ENCODE measurements at places on chromosomes 5 and 9. TPM values are rescaled to one million over a fixed set of nuclear protein-coding genes. Genes with fewer than 3 reads are reported as not detected.
A peak's percentile ranks its signal among the peaks of the same experiment; 100 is the strongest.

LIX1 gene
- 0.26 TPM for total RNA-seq

DNA sequence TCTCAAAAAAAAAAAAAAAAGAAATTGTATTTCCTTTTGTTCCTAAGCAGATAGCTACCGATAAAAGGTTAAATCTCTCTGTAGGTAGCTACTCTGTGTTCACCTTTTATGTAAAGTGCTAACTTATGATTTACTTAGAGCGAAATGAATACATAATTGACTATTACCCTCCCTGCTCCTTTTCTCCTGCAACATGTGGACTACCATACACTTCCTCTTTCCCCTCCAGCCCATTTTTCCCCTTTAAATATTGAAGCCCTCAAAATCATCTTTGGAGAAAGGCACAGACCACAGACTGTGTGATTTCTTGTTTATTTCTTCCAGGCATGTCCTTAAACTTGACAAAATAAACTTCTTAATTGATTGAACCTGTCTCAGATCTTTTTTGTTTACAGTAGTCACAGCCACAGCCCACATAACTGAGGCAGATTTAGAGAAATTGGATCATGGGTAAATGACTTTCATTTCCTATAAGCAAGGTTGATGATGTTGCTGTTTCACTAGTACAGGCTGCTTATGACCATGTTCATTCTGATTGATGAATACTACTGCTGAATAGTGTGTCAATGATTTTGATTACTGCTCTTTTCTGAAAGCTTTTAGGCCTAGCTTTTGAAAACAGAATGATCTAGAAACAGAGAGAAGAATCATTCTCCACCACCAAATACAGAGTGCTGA is 59.2 kb downstream of the PHAX start:
- no peak overlapping the region for H3K4me3 ChIP-seq
- no peaks in the 10 kb centered on the region for H3K36me3 ChIP-seq
- DNase-seq, result no peak
- no peaks in the 10 kb centered on the region for H3K27me3 ChIP-seq
- H3K27ac ChIP-seq, result no peak overlapping the region
- peaks cover 6% of the 10 kb centered on the region for H3K4me1 ChIP-seq

GRCh38 chr5:54883374-54884194 is 101.8 kb downstream of the ESM1 start:
- H3K4me1 ChIP-seq, result peaks cover 3% of the 10 kb centered on the region
- no peaks in the 10 kb centered on the region for H3K36me3 ChIP-seq
- DNase-seq, result peak; percentile 81
- H3K27me3 ChIP-seq, result peaks cover 10% of the 10 kb centered on the region

GRCh38 chr5:145056800-145057199 is 778.3 kb downstream of the PRELID2 start:
- H3K27ac ChIP-seq, result no peak overlapping the region
- no peak overlapping the region for H3K4me3 ChIP-seq
- no peaks in the 10 kb centered on the region for H3K36me3 ChIP-seq
- no peak for DNase-seq
- H3K4me1 ChIP-seq, result no peaks in the 10 kb centered on the region

PCDHGB2 gene
- total RNA-seq, result 2.8 TPM

- H3K27me3 ChIP-seq, result no peaks in the 10 kb centered on the region
- no peak overlapping the region for H3K4me3 ChIP-seq
- H3K27ac ChIP-seq, result no peak overlapping the region
- DNase-seq, result no peak
- H3K36me3 ChIP-seq, result no peaks in the 10 kb centered on the region
- H3K4me1 ChIP-seq, result peaks cover 3% of the 10 kb centered on the region
Observed at GRCh38 chr5:126516133-126516532, 78.9 kb downstream of the ALDH7A1 start.

DNA sequence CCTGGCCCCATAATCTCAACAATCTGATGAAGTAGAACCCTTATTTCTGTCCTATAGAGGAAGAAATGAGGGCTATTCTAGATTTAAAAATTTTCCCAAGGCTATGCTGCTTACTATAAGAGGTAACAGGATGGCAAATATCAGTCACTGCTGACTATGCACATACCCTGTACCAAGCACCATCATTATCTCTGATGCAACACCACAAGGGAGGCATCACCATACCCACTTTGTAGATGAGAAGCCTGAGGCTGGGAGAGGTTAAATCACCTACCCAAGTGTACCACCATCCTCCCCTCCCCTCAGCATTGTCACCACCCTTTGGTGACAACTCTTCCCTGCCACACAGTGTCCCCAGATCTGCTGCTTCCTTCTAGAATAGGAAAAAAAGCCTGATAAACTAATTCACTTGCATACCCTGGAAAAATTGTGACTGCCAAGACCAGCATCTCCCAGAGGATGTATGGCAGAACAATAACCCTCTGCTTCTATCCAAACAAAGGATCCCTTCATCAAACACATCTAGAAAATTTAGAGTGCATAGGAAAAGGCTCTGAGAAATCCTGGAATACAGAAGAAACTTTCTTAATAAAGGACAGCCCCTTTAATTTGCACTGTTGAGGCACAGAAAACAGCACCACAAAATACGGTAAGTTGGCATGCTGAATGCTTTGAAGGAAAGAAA is 48.3 kb downstream of the PRRC1 start:
- no peaks in the 10 kb centered on the region for H3K4me1 ChIP-seq
- no peak for DNase-seq
- H3K27me3 ChIP-seq, result no peaks in the 10 kb centered on the region
- no peaks in the 10 kb centered on the region for H3K36me3 ChIP-seq

NR5A1 gene
- 0.42 TPM for total RNA-seq

- H3K27me3 ChIP-seq, result no peaks in the 10 kb centered on the region
- H3K27ac ChIP-seq, result no peak overlapping the region
- H3K36me3 ChIP-seq, result no peaks in the 10 kb centered on the region
- H3K4me1 ChIP-seq, result no peaks in the 10 kb centered on the region
Observed at GRCh38 chr9:5574097-5574496, 54.8 kb upstream of the RIC1 start.

GDA gene
- 3.0 TPM for total RNA-seq

FGFR4 gene
- total RNA-seq, result 88.4 TPM

- no peaks in the 10 kb centered on the region for H3K36me3 ChIP-seq
- DNase-seq, result no peak
- no peaks in the 10 kb centered on the region for H3K27me3 ChIP-seq
Observed at GRCh38 chr9:38687992-38688391, 31.9 kb downstream of the FAM240B start.

FGD3 gene
- 1.4 TPM for total RNA-seq

DNA sequence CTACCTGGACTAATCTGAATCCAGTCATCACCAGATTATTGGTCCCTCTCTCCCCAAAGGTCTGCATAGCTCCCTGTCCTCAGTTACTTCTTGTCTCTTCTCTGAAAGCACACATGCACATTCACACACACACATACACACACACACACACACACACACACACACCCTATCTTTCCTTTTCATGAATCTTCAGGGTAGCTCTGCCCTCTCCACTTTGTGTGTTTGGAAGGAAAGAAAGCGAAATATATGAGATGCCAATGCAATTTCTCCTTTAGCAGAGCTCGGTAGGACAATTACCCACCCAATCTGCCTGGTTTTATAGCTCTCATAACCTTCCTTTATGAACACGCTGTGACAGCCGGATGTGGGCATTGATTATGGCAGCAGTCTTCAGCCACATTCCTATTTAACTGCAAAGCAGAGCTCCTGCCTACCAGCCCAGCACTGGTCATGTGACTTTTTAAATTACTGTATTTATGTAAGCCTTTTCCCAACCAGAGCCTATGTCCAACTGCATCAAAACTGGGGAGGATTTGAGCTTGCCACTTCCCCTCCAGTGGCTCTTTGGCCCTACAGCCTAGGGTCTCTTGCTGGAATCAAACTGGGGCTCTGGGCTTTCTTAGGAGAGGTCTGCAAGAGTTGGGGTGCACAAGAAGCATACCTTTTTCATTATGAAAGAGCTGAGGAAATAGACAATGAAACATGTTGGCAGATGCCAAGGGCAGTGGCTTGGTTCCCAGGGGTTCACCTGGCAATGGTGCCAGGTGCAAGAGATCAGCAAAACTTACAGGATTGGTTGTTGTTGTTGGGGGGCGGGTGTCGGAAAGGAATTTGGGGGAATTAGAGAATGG is 20.8 kb upstream of the MATR3 start:
- no peak for DNase-seq
- no peak overlapping the region for H3K27ac ChIP-seq
- peaks cover 20% of the 10 kb centered on the region for H3K4me1 ChIP-seq
- no peak overlapping the region for H3K4me3 ChIP-seq
- no peaks in the 10 kb centered on the region for H3K27me3 ChIP-seq
- peaks cover 32% of the 10 kb centered on the region for H3K36me3 ChIP-seq

GRCh38 chr9:114419796-114420195 is 32.0 kb upstream of the AKNA start:
- H3K27me3 ChIP-seq, result no peaks in the 10 kb centered on the region
- no peak overlapping the region for H3K27ac ChIP-seq
- H3K4me1 ChIP-seq, result peaks cover 7% of the 10 kb centered on the region
- no peaks in the 10 kb centered on the region for H3K36me3 ChIP-seq
- DNase-seq, result no peak
- H3K4me3 ChIP-seq, result no peak overlapping the region

ANKS6 gene
- 61.2 TPM for total RNA-seq

NRARP gene
- 35.4 TPM for total RNA-seq

- no peaks in the 10 kb centered on the region for H3K27me3 ChIP-seq
- peaks cover 5% of the 10 kb centered on the region for H3K36me3 ChIP-seq
- peak overlapping the region; percentile 95 for H3K4me3 ChIP-seq
- H3K4me1 ChIP-seq, result no peaks in the 10 kb centered on the region
- no peak overlapping the region for H3K27ac ChIP-seq
Observed at GRCh38 chr9:136808806-136809158, 1.0 kb downstream of the RABL6 start.

MBLAC2 gene
- total RNA-seq, result 6.7 TPM

DNA sequence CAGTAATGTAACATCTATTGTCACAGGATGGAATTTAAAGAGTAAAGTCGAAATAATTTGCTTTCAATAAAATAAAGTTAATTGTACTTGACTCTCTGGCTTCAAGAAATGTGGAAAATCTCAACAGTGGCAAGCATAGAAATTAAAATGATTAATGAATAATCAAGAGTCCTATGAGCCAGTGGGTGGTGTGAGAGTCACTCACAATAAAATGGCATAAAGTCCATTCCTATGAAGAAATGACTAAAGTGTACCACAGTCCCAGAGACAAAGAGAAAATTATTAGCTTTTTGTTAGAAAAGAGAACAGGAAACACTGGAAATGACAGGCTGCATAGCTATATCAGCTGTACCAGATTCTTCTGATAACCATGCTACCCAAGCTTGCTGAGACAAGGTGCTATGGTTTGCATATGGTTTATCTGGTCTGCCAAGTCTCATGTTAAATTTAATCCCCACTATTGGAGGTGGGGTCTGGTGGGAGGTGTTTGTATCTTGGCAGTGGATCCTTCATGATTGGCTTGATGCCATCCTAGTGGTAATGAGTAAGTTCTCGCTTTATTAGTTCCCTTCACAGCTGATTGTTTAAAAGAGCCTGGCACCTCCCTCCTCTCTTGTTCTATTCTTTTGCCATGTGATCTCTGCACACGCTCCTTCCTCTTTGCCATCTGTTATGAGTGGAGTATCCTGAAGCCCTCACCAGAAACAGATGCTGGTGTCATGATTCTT is 647.7 kb upstream of the ITGA1 start:
- H3K36me3 ChIP-seq, result no peaks in the 10 kb centered on the region
- no peak overlapping the region for H3K4me3 ChIP-seq
- H3K4me1 ChIP-seq, result no peaks in the 10 kb centered on the region
- H3K27ac ChIP-seq, result no peak overlapping the region
- H3K27me3 ChIP-seq, result no peaks in the 10 kb centered on the region

INSL6 gene
- not detected for total RNA-seq

- no peaks in the 10 kb centered on the region for H3K36me3 ChIP-seq
- DNase-seq, result no peak
- no peaks in the 10 kb centered on the region for H3K4me1 ChIP-seq
Observed at GRCh38 chr9:107112707-107113243, 170.3 kb upstream of the RAD23B start.

HMCN2 gene
- total RNA-seq, result 9.1 TPM

TMC1 gene
- total RNA-seq, result 0.95 TPM

GRCh38 chr5:72518001-72518683 is 10.9 kb upstream of the ZNF366 start:
- no peak overlapping the region for H3K4me3 ChIP-seq
- no peak for DNase-seq
- no peaks in the 10 kb centered on the region for H3K36me3 ChIP-seq
- H3K4me1 ChIP-seq, result peaks cover 4% of the 10 kb centered on the region
- H3K27ac ChIP-seq, result no peak overlapping the region

GRCh38 chr5:1317921-1318565 is 23.2 kb upstream of the TERT start:
- H3K27ac ChIP-seq, result no peak overlapping the region
- DNase-seq, result no peak
- H3K4me3 ChIP-seq, result no peak overlapping the region
- H3K4me1 ChIP-seq, result peaks cover 11% of the 10 kb centered on the region
- H3K27me3 ChIP-seq, result no peaks in the 10 kb centered on the region
- peaks cover 8% of the 10 kb centered on the region for H3K36me3 ChIP-seq

DNA sequence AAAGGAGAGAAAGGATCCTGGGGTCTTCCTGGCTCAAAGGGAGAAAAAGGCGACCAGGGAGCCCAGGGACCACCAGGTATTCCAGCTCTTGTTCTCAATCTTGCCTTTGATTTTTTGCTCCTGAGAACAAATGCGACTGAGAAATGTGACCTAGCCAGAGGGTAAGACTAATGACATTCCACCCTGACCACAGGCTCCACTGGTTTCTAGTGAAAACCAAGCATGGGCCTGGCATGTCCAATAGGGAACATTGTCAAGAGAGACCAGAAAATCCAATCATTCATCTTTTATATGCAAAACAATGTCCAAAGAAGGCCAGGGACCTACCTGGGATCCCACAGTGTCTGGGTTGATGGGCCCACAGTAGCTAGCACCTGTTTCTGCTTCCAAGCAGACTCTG is 50.3 kb upstream of the TGFBR1 start:
- no peaks in the 10 kb centered on the region for H3K4me1 ChIP-seq
- no peak overlapping the region for H3K4me3 ChIP-seq
- H3K27me3 ChIP-seq, result no peaks in the 10 kb centered on the region
- no peaks in the 10 kb centered on the region for H3K36me3 ChIP-seq
- no peak overlapping the region for H3K27ac ChIP-seq
- DNase-seq, result no peak

BHMT2 gene
- not detected for total RNA-seq

DNA sequence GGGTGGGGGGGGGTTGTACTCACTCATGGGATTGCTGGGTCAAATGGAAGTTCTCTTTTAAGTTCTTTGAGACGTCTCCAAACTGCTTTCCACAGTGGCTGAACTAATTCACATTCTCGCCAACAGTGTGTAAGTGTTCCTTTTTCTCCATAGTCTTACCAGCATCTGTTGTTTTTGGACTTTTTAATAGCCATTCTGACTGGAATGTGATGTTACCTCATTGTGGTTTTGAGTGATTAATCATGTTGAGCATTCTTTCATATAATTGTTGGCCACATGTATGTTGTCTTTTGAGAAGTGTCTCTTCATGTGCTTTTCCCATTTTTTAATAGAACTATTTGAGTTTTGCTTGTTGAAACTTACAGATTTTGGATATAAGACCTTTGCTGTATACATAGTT is 94.9 kb upstream of the PLPPR1 start:
- no peaks in the 10 kb centered on the region for H3K27me3 ChIP-seq
- H3K27ac ChIP-seq, result no peak overlapping the region
- no peaks in the 10 kb centered on the region for H3K4me1 ChIP-seq

Measured in H1 (cell line).